SJSA1 (cell line): ENCODE measurements at places on chromosomes 3 and 15. TPM values are rescaled to one million over a fixed set of nuclear protein-coding genes. Genes with fewer than 3 reads are reported as not detected.

DNA sequence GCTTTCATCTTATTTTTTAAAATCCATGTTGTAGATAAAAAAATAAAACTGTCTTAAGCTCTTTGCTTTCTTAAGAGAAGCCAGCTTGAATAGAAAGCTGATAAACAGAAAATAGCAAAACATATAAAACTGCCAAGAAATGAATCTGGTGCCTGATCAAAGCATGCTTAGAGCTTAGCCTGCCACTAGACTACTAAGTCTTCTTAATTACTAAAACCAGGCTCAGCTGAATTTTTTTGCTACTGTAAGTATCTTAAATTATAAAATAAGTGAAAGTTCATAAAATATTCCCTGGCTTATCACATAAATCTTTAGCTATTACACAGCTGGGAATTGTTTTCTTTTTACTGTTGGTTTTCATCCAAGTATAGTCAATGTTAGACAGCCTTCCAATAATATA is 803.9 kb downstream of the DIPK2A start:
- H3K27ac ChIP-seq, result no peak overlapping the region
- H3K27me3 ChIP-seq, result no peaks in the 10 kb centered on the region
- no peak for DNase-seq
- H3K4me1 ChIP-seq, result no peaks in the 10 kb centered on the region
- no peaks in the 10 kb centered on the region for H3K36me3 ChIP-seq

Gene ARPC4
- 185 and 270 TPM in 2 replicates for total RNA-seq

Gene TMIE
- total RNA-seq, result not detected in 2 replicates

- DNase-seq, result peak; percentile 77
- no peak overlapping the region for H3K4me3 ChIP-seq
- H3K4me1 ChIP-seq, result peaks cover 25% of the 10 kb centered on the region
- H3K27ac ChIP-seq, result peak overlapping the region; percentile 94
- H3K27me3 ChIP-seq, result no peaks in the 10 kb centered on the region
Observed at GRCh38 chr3:55873523-55874254, 386.6 kb upstream of the WNT5A start.

- H3K4me1 ChIP-seq, result no peaks in the 10 kb centered on the region
- no peak overlapping the region for H3K4me3 ChIP-seq
- H3K36me3 ChIP-seq, result no peaks in the 10 kb centered on the region
- no peaks in the 10 kb centered on the region for H3K27me3 ChIP-seq
Observed at GRCh38 chr3:193400304-193400703, 21.8 kb upstream of the ATP13A5 start.

GRCh38 chr15:76151599-76151974 is 91.8 kb downstream of the TMEM266 start:
- H3K27me3 ChIP-seq, result no peaks in the 10 kb centered on the region; the same call in 1 of the 2 replicates
- H3K27ac ChIP-seq, result peak overlapping the region; percentile 31; the same call in 1 of the 2 replicates
- no peaks in the 10 kb centered on the region for H3K36me3 ChIP-seq
- no peak overlapping the region for H3K4me3 ChIP-seq

Gene C3orf22
- not detected in 2 replicates for total RNA-seq

- DNase-seq, result no peak
- no peak overlapping the region for H3K27ac ChIP-seq
- H3K27me3 ChIP-seq, result no peaks in the 10 kb centered on the region
- peaks cover 39% of the 10 kb centered on the region for H3K36me3 ChIP-seq
- peaks cover 32% of the 10 kb centered on the region for H3K4me1 ChIP-seq
Observed at GRCh38 chr3:152394246-152394645, 125.5 kb downstream of the MBNL1 start.

Gene P2RY12
- not detected in 2 replicates for total RNA-seq

DNA sequence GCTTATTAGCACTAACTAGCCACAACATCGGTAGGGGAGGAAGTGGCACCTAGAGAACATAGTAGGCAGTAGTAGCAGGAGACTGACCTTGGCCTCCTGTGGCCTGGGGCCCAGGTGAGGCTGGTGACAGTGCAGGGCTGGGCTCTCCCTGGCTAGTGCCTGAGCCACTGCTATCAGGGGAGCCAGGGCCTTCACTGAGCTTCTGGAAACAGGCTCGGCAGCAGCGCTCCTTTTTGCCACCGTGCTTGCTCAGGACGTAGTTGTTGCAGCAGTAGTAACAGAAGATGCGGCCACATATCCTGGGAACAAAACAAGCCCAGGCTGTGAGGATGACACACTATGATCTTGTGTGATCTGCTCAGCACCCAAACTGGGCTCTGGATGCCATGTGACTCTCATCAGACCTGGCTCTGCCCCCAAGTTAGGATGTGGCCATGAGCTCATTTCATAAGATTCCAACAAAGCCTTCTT is 15.1 kb downstream of the CXCR6 start:
- H3K36me3 ChIP-seq, result peaks cover 32% of the 10 kb centered on the region
- no peaks in the 10 kb centered on the region for H3K27me3 ChIP-seq
- DNase-seq, result no peak
- H3K4me1 ChIP-seq, result peaks cover 3% of the 10 kb centered on the region; the same call in 1 of the 2 replicates
- H3K4me3 ChIP-seq, result no peak overlapping the region
- no peak overlapping the region for H3K27ac ChIP-seq

DNA sequence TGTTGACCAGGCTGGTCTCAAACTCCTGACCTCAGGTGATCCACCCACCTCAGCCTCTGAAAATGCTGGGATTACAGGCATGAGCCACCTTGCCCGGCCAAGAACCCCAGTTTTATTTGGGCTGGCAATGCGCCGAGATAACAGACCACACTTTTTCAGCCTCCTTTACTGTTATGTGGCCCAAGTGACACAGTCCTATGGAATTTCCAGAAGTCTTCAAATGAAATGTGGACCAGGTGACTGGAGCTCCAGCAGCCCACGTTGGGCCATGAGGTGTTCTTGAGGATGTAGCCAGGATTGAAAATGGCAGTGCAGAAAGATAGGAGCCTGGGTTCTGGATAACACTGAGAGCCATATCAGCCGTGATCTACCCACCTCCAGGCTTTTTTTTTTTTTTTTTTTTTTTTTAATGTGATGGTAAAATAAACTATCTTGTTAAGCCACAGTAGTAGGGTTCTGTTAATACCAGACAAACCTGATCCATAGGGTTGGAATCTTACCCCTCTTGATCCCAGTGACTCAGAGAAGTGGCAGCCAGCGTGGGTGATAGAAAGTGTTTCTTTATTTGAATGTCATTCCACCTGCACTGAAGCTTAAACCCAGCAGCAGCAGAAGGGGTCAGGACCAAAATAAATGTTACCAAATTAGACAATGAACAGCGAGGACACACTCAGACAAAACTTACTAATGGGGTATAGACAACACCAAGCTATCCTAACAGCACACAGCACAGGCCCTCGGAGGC is 55.6 kb downstream of the LHFPL4 start:
- H3K27me3 ChIP-seq, result peaks cover 5% of the 10 kb centered on the region; the same call in 1 of the 2 replicates
- no peaks in the 10 kb centered on the region for H3K36me3 ChIP-seq
- H3K4me3 ChIP-seq, result no peak overlapping the region
- DNase-seq, result peak; percentile 21
- peaks cover 8% of the 10 kb centered on the region; the same call in 1 of the 2 replicates for H3K4me1 ChIP-seq

GRCh38 chr3:16130066-16130465 is 44.4 kb upstream of the GALNT15 start:
- DNase-seq, result peak; percentile 81
- H3K4me3 ChIP-seq, result no peak overlapping the region
- no peaks in the 10 kb centered on the region for H3K36me3 ChIP-seq
- H3K27ac ChIP-seq, result peak overlapping the region; percentile 77
- no peaks in the 10 kb centered on the region for H3K27me3 ChIP-seq

GRCh38 chr3:10263646-10264363 is 15.5 kb downstream of the TATDN2 start:
- H3K36me3 ChIP-seq, result peaks cover 57% of the 10 kb centered on the region
- H3K27me3 ChIP-seq, result no peaks in the 10 kb centered on the region
- no peak overlapping the region for H3K27ac ChIP-seq
- peak; percentile 9 for DNase-seq
- no peaks in the 10 kb centered on the region for H3K4me1 ChIP-seq

GRCh38 chr3:40719660-40720287 is 195.0 kb downstream of the ZNF621 start:
- DNase-seq, result no peak
- H3K4me3 ChIP-seq, result no peak overlapping the region
- H3K27me3 ChIP-seq, result no peaks in the 10 kb centered on the region
- no peak overlapping the region for H3K27ac ChIP-seq

- H3K27me3 ChIP-seq, result peaks cover 8% of the 10 kb centered on the region; the same call in 1 of the 2 replicates
- DNase-seq, result no peak
- peaks cover 20% of the 10 kb centered on the region for H3K4me1 ChIP-seq
- H3K4me3 ChIP-seq, result no peak overlapping the region
- H3K36me3 ChIP-seq, result no peaks in the 10 kb centered on the region
Observed at GRCh38 chr15:43314171-43314570, 16.2 kb downstream of the LCMT2 start.

DNA sequence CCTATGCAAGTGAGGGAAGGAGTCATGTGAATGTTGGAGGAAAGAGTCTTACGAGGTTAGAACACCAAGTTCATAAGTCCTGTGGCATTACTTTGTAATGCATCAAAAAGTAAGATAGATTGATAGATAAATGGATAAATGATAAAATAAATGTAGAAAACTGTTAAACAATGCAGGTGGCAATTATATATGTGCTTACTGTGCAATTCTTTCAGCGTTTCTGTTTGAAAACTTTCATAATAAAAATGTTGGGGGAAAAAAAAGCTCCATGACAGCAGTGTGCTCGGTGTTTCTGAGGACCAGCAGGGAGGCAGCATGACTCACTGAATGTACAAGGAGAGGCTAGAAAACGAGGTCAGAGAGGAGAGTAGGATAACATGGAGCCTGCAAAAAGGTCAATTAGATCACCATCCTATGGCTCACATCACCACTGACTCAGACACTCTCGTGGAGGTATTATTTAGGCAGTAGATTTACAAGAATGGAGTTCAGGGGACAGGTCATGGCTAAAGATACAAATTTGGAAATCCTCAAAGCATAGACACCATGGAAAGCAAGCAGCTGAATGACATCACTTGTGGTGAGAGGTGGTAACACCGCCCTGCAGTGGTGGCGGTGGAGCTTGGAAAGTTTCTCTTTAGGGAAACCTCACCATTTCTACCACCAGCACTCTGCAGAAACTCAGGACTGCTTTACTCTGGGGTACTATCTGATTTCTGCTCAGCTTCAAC is 219.8 kb downstream of the CTNNB1 start:
- peaks cover 6% of the 10 kb centered on the region; the same call in 1 of the 2 replicates for H3K4me1 ChIP-seq
- H3K36me3 ChIP-seq, result no peaks in the 10 kb centered on the region
- no peak for DNase-seq
- H3K27me3 ChIP-seq, result no peaks in the 10 kb centered on the region

DNA sequence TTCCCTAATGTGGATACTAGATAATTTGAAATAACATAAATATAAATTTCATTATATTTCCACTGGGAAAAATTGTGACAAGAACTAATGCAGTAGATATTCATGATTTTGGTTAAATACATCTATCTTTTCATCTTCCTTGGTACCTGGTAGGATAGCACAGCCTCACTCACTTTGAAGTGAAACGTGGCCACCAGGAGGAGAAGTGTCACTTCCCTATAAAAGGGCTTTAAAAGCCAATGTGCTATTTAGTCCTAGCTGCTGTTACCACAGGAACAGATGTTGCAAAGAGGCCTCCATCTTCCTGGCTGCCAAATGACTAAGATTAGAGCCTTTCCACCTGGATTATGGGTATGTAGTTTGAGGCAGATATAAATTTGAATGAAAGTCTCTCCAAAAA is 140.0 kb downstream of the PLOD2 start:
- no peaks in the 10 kb centered on the region for H3K36me3 ChIP-seq
- no peaks in the 10 kb centered on the region; the same call in 1 of the 2 replicates for H3K27me3 ChIP-seq
- DNase-seq, result no peak
- H3K27ac ChIP-seq, result no peak overlapping the region
- no peak overlapping the region for H3K4me3 ChIP-seq

- H3K27me3 ChIP-seq, result no peaks in the 10 kb centered on the region
- H3K36me3 ChIP-seq, result no peaks in the 10 kb centered on the region
- no peak overlapping the region for H3K4me3 ChIP-seq
- H3K27ac ChIP-seq, result no peak overlapping the region
- no peak for DNase-seq
- H3K4me1 ChIP-seq, result no peaks in the 10 kb centered on the region
Observed at GRCh38 chr3:139425745-139426400, 36.4 kb upstream of the COPB2 start.
